ENCODE measurements at places on chromosomes 2 and 18.

- H3K27me3 ChIP-seq, result no peaks in the 10 kb centered on the region
- H3K36me3 ChIP-seq, result no peaks in the 10 kb centered on the region
- no peak overlapping the region for H3K27ac ChIP-seq
- H3K4me3 ChIP-seq, result no peak overlapping the region
These were observed 184.6 kb downstream of the ST6GAL2 start for GRCh38 chr2:106701203-106702022.

GRCh38 chr18:54358495-54359040, 862 bp downstream of the C18orf54 start:
- DNase-seq, result no peak
- H3K4me3 ChIP-seq, result peak overlapping the region; percentile 98
- peaks cover 12% of the 10 kb centered on the region for H3K36me3 ChIP-seq
- H3K4me1 ChIP-seq, result peaks cover 14% of the 10 kb centered on the region
- peak overlapping the region; percentile 96 for H3K27ac ChIP-seq

DNA sequence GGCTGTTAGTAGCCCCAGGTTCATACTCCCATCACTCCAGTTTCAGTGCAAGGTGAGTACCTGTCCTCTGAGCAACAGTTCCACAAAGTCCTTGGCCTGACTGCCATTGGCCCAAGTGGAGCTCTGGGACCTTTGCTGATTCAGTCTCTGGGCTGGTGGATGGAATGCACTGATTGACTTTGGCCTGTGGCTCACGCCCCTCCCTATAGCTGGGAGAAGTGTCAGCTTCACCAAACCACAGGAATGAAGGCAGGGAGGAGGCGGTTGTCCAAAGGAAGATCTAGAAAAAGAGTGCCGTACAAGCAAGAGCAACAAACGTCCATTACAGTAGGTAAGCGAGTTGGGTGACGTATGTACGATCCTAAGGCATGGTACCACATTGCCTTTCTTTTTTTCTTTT, 34.0 kb downstream of the QPCT start:
- H3K27ac ChIP-seq, result no peak overlapping the region
- H3K4me1 ChIP-seq, result no peaks in the 10 kb centered on the region
- H3K27me3 ChIP-seq, result no peaks in the 10 kb centered on the region
- no peaks in the 10 kb centered on the region for H3K36me3 ChIP-seq
- no peak for DNase-seq

DNA sequence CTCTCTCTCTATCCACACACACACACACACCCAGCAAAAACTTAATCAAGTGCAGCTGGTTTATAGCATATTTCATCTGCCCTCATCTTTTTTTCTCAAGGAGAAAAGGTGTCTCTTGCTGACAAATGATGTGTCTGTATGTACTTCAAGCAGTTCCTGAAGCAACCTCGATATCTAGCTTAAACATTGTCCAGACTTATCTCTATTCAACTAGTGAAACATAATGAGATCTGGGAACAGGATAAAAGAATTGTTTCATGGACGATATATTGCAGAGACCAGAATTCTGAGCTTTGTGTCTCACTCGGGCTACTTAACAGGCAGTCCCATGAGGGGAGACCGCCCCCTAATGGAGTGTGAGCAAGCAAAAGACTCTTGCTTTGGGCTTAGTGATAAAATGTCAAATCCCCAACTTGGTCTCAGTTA, 929.2 kb upstream of the SOX11 start:
- no peaks in the 10 kb centered on the region for H3K27me3 ChIP-seq
- H3K27ac ChIP-seq, result no peak overlapping the region
- H3K4me1 ChIP-seq, result no peaks in the 10 kb centered on the region
- H3K4me3 ChIP-seq, result no peak overlapping the region

- no peaks in the 10 kb centered on the region for H3K4me1 ChIP-seq
- no peak overlapping the region for H3K27ac ChIP-seq
- no peak for DNase-seq
- H3K27me3 ChIP-seq, result no peaks in the 10 kb centered on the region
- H3K36me3 ChIP-seq, result no peaks in the 10 kb centered on the region
- H3K4me3 ChIP-seq, result no peak overlapping the region
These were observed 240.2 kb downstream of the KCNS3 start for GRCh38 chr2:18118703-18119102.

GRCh38 chr2:105969552-105969951, 224.5 kb downstream of the UXS1 start:
- H3K27me3 ChIP-seq, result peaks cover 4% of the 10 kb centered on the region
- H3K27ac ChIP-seq, result no peak overlapping the region
- H3K36me3 ChIP-seq, result no peaks in the 10 kb centered on the region

DNA sequence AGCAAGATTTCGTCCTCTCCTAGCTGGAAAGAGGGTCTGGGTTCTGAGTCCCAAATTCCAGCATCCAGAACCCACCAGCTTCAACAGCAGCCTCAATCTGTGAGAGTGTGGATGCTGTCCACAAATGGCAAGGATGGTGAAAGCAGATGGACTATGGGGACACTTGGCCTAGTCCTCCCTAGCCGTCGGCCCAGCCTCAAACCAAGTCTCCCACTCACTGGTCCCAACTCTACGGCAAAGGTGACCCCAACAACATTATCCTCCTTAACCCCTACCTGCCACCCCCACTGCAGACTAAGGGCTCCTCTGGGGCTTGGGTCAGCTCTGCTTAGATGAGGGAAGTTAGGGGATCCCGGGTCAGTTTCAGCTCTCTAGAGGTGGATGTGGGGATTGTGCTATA, 57.3 kb downstream of the TNS1 start:
- H3K4me3 ChIP-seq, result no peak overlapping the region
- H3K4me1 ChIP-seq, result peaks cover 24% of the 10 kb centered on the region
- H3K27me3 ChIP-seq, result peaks cover 9% of the 10 kb centered on the region
- no peaks in the 10 kb centered on the region for H3K36me3 ChIP-seq
- H3K27ac ChIP-seq, result no peak overlapping the region
- no peak for DNase-seq

- H3K36me3 ChIP-seq, result peaks cover 14% of the 10 kb centered on the region
- peak overlapping the region; percentile 26 for H3K27ac ChIP-seq
- H3K27me3 ChIP-seq, result peaks cover 6% of the 10 kb centered on the region
- H3K4me1 ChIP-seq, result peaks cover 86% of the 10 kb centered on the region
These were observed 5.6 kb downstream of the KLF7 start for GRCh38 chr2:207160115-207160514.

DNA sequence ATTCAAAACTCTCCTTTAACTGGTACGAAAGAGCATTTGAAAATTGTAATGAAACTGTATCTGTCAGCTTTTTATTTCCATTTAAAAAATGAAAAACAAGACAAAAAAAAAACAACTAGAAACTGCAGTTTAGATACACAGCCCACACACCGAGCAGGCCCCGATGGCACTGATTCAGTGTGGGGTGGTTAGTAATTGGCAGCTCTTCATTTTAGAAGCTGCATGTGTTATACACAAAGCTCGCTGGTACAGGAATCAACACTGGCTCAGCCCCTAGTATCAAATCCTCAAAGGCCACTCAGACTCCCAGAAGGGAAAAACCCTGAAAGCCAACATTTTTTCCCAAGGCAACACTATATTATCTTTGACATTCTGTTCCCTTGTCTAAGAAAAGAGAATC, 30.5 kb upstream of the RMDN2 start:
- H3K27me3 ChIP-seq, result peaks cover 2% of the 10 kb centered on the region
- no peaks in the 10 kb centered on the region for H3K4me1 ChIP-seq
- no peak for DNase-seq
- no peak overlapping the region for H3K4me3 ChIP-seq

DNA sequence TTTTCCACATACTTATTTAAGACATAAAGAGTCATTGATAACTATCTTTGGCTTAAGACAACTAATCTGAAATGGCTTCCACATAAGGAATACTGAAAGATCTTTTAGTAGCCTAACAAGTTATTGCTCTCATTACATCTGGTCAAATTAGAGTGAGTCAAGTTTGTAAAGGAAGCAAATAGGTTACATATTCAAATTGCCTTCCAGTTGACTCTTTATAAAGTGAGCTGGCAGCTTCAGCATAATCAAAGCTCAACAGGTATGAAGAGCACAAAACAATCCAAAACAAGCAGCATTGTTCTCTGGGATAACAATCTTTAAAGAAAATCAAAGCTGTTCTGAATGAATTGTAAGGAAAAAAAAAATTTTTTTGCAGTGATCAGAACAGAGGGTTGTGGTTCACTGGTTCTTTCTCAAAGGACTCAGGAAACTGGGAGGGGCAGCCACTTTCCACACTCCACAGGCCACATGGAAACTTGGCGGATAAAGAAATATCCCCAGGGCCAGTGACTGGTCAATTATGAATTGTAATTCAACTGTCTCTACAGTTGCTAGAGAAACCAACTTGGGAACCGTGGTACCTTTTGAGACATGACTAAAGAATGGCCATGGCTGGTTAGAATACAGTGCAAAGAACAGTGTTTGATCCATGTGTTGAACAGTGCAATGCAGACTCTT, 369.3 kb upstream of the KCNH7 start:
- H3K27ac ChIP-seq, result no peak overlapping the region
- H3K4me1 ChIP-seq, result no peaks in the 10 kb centered on the region
- DNase-seq, result no peak
- H3K27me3 ChIP-seq, result no peaks in the 10 kb centered on the region

DNA sequence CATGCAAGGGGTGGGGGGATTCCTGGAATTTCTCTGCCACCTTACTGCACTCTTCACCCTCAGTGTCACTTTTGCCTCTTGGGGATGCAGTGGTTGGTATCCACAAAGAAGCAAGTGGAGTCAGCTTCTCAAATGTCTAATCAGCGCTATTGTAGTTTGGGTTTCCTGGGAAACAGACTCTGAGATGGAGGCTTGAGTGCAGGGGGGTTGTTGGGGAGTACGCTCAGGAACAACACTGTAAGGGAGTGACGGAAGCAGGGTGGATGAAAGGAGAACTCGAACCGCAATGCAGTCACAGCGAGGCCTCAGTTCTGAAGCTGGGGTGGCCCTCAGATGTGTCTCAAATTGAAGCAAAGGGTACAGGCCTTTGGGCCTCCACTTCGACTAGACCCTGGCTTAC, 73.6 kb upstream of the EPC2 start:
- no peaks in the 10 kb centered on the region for H3K4me1 ChIP-seq
- no peak for DNase-seq
- H3K27ac ChIP-seq, result no peak overlapping the region
- no peaks in the 10 kb centered on the region for H3K36me3 ChIP-seq
- no peak overlapping the region for H3K4me3 ChIP-seq

DNA sequence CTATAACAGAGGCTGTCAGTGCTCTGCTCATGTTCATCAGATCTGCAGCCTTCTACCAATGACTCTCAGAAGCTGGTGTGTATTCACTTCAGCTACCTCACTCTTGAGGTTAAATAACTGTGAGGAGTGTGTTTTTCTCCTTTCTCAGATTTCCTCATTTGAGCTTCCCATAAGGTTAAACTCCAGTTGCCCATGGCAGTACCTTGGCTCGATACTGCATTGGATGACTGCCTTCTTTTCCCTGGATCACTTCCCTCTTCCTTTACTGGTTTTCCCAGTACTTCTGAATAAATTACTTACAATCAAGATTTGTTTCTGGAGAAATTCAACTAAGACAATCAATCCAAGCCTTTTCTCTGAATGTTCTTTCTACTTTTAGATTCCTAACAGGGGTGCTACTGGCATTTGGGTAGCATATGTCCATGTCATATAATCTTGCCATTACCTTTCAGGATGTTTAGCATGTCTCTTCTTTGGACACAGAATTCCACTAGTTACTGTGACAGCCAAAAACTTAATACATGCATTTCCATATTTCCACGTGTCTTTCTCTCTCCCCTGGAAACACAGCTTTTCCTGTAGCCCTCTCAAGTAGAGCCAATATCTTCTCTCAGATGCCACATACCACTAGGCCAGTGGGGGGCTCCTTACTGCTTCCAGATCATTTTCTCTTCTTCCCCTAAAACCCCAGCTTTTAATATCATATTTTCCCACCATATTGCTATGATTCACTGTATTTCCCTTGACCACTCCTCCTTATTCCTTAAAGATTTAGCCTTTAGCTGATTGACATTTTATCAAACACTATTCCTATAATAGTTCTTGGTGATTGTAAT, 15.0 kb upstream of the SPOPL start:
- DNase-seq, result no peak
- H3K4me1 ChIP-seq, result no peaks in the 10 kb centered on the region
- peaks cover 2% of the 10 kb centered on the region for H3K27me3 ChIP-seq
- H3K36me3 ChIP-seq, result no peaks in the 10 kb centered on the region
- H3K4me3 ChIP-seq, result no peak overlapping the region

GRCh38 chr18:5890331-5891183, 4.8 kb downstream of the TMEM200C start:
- peaks cover 19% of the 10 kb centered on the region for H3K27me3 ChIP-seq
- no peaks in the 10 kb centered on the region for H3K36me3 ChIP-seq
- no peak overlapping the region for H3K27ac ChIP-seq
- no peak overlapping the region for H3K4me3 ChIP-seq
- H3K4me1 ChIP-seq, result no peaks in the 10 kb centered on the region

GRCh38 chr2:138654146-138654545, 126.0 kb downstream of the NXPH2 start:
- H3K4me1 ChIP-seq, result peaks cover 4% of the 10 kb centered on the region
- H3K27ac ChIP-seq, result no peak overlapping the region
- H3K27me3 ChIP-seq, result peaks cover 6% of the 10 kb centered on the region
- no peak for DNase-seq
- H3K4me3 ChIP-seq, result no peak overlapping the region
- H3K36me3 ChIP-seq, result no peaks in the 10 kb centered on the region

DNA sequence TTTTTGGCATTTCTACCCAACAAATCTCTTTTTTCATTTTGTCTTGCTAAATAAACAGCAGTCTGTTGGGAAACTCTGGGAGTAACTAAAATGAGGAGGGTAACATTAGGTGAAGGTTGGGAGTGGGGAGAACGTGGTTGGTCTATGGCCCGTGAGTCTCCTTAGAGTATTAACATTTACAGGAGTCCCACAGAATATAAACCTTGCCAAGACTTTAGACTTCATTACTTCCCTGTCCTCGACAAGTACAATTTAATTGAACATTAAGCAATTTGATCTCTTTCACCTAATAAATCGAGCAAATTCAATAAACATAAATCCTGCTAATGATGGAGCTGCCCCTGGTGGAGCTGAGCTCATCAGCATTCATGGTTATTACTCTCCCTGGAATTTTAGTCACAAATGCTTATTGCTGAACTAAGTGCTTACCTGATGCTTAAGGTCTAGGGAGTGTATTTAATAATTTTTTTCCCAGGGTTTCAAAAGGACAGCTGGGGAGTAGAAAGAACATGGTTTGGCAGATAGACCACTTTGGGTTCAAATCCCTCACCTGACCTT, 95.1 kb upstream of the RASGRP3 start:
- peaks cover 33% of the 10 kb centered on the region for H3K36me3 ChIP-seq
- H3K4me1 ChIP-seq, result peaks cover 43% of the 10 kb centered on the region
- H3K4me3 ChIP-seq, result no peak overlapping the region

Measured in endothelial cell (in vitro differentiated cells).